ENCODE measurements at places on chromosomes 6 and 20. TPM values are rescaled to one million over a fixed set of nuclear protein-coding genes. Genes with fewer than 3 reads are reported as not detected.

The TENT5A gene
- total RNA-seq: 99.0 TPM

The RAB5IF gene
- total RNA-seq: 21.4 TPM

The RBL1 gene
- 12.3 TPM for total RNA-seq

The CLIC5 gene
- 3.6 TPM for total RNA-seq

The PET117 gene
- 12.3 TPM for total RNA-seq

The GGTLC1 gene
- not detected for total RNA-seq

The LTA gene
- not detected for total RNA-seq

The MICB gene
- 0.24 TPM for total RNA-seq

The SLC4A11 gene
- total RNA-seq: not detected

The CTCFL gene
- 2.6 TPM for total RNA-seq

The OPRM1 gene
- total RNA-seq: 21.9 TPM

The DYNLT2 gene
- total RNA-seq: 13.0 TPM

The ULBP2 gene
- total RNA-seq: 3.6 TPM

The RRAGD gene
- total RNA-seq: 9.6 TPM

The SCRT2 gene
- not detected for total RNA-seq

The PEX7 gene
- 6.7 TPM for total RNA-seq

The ABHD12 gene
- 61.4 TPM for total RNA-seq

The PPP1R14C gene
- 10.8 TPM for total RNA-seq

The CST8 gene
- not detected for total RNA-seq

The LBP gene
- total RNA-seq: 3.9 TPM

The ARMH2 gene
- total RNA-seq: not detected

The APCDD1L gene
- 7.7 TPM for total RNA-seq

The KHDC1L gene
- total RNA-seq: not detected

The RHAG gene
- not detected for total RNA-seq

The SASH1 gene
- total RNA-seq: 63.8 TPM

The SPATS1 gene
- total RNA-seq: not detected

The EDN1 gene
- 39.5 TPM for total RNA-seq

The PTPN1 gene
- 22.1 TPM for total RNA-seq

The OPN5 gene
- total RNA-seq: 2.9 TPM

The WFDC2 gene
- 9.9 TPM for total RNA-seq

The NMBR gene
- 0.48 TPM for total RNA-seq

The SLC22A2 gene
- total RNA-seq: 1.9 TPM

The PPP1R3G gene
- 8.9 TPM for total RNA-seq

The F13A1 gene
- 299 TPM for total RNA-seq

The NCOA5 gene
- total RNA-seq: 3.4 TPM

The SYCP2L gene
- total RNA-seq: 4.1 TPM

The CDKN1A gene
- 34.2 TPM for total RNA-seq

The RGS17 gene
- total RNA-seq: 6.7 TPM

The EPPIN gene
- total RNA-seq: 6.3 TPM
